ENCODE measurements at places on chromosomes 4 and X. TPM values are rescaled to one million over a fixed set of nuclear protein-coding genes. Genes with fewer than 3 reads are reported as not detected.
A peak's percentile ranks its signal among the peaks of the same experiment; 100 is the strongest.

DNA sequence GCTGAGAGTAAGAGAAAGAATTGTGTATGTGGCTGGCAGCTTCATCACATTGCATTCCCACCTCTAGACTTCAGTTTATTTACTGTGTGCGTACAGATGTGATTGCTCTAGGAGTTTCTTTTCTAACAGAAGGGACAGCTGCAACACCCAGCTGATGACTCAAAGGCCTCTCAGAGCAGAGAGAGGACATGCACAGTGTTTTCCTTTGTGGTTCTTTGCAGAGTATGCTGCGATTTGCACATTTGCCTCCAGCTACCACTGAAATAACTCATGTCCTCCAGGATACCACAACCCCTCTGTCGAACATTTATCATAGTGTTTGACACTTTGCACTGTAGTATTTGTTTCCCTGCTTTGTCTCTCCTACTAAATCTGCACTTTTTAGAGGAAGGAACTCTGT, 294.1 kb downstream of the STIM2 start:
- no peak for DNase-seq
- H3K36me3 ChIP-seq: no peaks in the 10 kb centered on the region
- no peak overlapping the region for H3K4me3 ChIP-seq
- no peak overlapping the region for H3K27ac ChIP-seq
- no peaks in the 10 kb centered on the region for H3K27me3 ChIP-seq
- H3K4me1 ChIP-seq: no peaks in the 10 kb centered on the region

DNA sequence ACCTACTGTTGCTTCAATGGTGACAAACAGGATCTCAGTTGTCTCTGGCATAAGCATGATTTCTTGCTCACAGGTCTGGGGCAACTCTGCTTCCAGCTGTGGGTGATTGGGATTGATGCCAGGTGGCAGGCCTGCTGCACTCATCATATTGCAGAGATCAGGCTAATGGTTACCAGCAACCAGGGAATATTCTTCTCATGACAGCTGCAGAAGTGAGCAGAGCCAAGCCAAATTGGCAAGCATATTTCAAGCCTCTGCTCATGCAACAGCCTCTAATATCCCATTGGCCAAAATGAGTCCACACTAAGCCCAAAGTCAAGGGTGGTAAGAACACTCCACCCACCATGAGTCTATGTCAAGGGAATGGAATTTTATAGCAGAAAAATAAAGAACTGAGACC, 26.7 kb upstream of the TBC1D19 start:
- no peak overlapping the region for H3K27ac ChIP-seq
- H3K4me3 ChIP-seq: no peak overlapping the region
- H3K4me1 ChIP-seq: no peaks in the 10 kb centered on the region
- no peaks in the 10 kb centered on the region for H3K36me3 ChIP-seq
- no peaks in the 10 kb centered on the region for H3K27me3 ChIP-seq

PCYT1B gene
- 0.28 TPM for polyA plus RNA-seq

GRCh38 chr4:8761824-8762205, 109.8 kb downstream of the HMX1 start:
- H3K4me1 ChIP-seq: no peaks in the 10 kb centered on the region
- no peaks in the 10 kb centered on the region for H3K36me3 ChIP-seq
- no peak for DNase-seq
- H3K27me3 ChIP-seq: no peaks in the 10 kb centered on the region
- no peak overlapping the region for H3K4me3 ChIP-seq

- peak overlapping the region; percentile 33 for H3K4me3 ChIP-seq
- H3K27ac ChIP-seq: peak overlapping the region; percentile 42
These were observed 548 bp downstream of the TLR1 start for GRCh38 chr4:38803833-38804653.
